ENCODE measurements at places on chromosomes 7 and 10.

DNA sequence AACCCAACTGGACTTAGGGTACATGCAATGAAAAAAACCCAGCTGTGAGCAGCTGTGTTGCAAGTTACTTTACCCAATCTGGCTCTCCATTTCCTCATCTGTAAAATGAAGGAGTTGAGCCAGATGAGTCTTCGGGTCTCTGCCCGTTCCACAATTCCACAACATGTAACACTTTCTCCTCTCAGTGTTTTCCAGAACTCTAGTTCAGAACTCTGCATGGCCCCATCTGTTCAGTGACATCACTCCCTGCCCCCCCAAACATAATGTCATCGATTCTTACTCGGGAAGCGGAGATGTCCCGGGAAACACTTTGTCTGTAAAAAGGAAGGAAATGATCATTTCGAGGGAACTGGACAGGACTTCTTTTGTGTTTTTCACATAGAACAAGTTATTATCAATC lies 2.5 kb downstream of the SH3PXD2A start:
- DNase-seq, result peak; percentile 71

- no peak for DNase-seq
Observed at GRCh38 chr10:27600930-27601329, 96.8 kb downstream of the RAB18 start.

- no peak for DNase-seq
Observed at GRCh38 chr7:157009778-157010587, 480 bp downstream of the MNX1 start.

GRCh38 chr7:134699021-134699818 lies 52.6 kb downstream of the BPGM start:
- DNase-seq, result no peak

- DNase-seq, result no peak
Observed at GRCh38 chr10:77415313-77415960, 222.2 kb downstream of the KCNMA1 start.

DNA sequence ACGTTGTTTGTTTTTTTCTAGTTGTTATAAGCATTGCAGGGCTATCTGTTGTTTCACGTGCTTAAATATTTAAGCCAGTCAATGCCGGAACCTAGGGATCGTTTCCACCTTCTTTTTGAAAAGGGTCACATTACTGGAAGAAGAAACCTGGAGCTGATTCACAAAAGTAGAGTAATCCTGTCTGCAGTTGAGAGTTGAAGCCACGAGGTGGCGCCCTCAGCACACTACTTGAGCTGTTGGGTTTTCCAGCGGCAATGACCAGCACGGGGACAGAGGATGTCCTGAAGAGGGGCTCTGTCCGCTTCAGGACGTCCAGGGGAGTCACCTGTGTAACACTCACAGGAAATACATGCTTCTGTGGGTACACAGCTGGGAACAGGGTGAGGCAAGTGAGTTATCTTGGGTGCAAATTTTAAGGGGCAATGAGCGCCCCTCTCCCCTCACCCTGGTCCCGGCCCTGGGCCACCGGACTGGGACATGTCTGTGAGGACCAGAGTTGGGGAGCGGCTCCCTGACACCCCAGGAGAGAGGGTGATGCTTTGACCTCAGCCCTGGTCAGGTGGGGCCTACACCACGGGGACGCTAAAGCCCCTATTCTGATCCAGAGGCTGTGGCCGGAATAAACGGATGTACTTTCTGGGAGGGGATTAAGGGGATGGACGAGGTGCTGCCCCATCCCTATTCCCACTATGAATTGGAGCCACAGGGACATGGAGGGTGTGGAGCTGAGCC lies 26.3 kb upstream of the WDFY4 start:
- peak; percentile 87 for DNase-seq

GRCh38 chr10:92238586-92239098 lies 52.2 kb downstream of the CPEB3 start:
- peak; percentile 44 for DNase-seq

- DNase-seq, result peak; percentile 54
Observed at GRCh38 chr10:103470761-103471653, 8.0 kb downstream of the CALHM3 start.

DNA sequence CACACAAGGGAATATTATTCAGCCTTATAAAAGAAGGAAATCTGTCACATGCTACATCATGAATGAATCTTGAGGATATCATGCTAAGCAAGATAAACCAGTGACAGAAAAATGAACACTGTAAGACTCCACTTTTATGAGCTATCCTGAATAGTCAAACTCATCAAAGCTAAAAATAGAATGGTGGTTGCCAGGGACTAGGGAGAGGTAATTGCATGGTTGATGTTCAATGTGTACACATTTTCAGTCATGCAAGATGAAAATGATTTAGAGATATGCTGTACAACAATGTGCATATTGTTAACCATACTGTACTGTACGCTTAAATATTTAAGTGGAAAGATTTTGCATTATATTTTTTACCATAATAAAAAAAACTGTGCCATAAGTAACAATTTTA lies 1349.1 kb downstream of the XPNPEP1 start:
- DNase-seq, result no peak

DNA sequence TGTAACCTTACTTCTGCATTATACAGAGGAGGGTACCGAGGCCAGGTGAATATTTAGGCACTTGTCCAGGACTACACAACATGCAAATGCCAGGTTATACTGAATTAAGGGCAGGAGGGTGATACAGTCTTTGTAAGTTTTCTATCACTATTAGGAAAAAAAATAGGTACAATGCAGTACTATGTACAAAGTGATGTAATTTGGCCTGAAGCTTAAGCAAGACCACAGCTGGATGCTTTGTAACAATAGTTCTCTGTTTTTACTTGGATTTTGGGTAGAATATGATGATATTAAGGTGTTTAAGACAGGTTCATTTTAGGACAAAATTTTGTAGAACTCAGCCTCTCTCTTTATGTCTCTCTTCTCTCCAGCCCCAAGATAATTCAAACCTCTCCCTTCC lies 2.8 kb upstream of the NXPH1 start:
- no peak for DNase-seq

DNA sequence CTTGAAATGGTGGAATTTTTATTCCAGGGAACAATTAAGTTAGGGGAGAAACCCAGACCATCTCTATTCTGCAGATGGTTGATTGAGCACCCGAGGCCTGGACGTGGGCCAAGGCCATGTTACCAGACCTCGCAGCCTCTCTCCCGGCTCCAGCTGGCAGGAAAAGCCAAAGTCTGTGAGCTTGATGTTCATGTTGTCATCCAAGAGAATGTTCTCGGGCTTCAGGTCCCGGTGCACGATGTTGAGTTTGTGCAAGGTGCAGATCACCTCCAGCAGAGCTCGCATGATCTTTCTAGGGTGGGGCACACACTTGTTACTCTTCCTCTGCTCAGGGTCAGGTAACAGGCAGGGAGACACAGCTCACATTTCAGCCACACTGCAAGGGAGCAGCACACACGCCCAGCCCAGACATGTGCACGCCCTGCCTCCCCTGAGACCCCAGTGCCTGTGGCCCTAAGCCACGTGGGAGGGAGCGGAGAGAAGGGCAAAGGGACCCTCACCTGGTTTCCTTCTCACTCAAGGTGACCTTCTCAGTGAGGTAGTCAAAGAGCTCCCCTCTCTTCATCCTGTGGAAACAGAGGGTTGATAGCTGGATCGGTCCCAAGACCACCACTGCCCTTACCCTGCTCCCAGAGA lies 9.5 kb downstream of the PHKG1 start:
- DNase-seq, result no peak

DNA sequence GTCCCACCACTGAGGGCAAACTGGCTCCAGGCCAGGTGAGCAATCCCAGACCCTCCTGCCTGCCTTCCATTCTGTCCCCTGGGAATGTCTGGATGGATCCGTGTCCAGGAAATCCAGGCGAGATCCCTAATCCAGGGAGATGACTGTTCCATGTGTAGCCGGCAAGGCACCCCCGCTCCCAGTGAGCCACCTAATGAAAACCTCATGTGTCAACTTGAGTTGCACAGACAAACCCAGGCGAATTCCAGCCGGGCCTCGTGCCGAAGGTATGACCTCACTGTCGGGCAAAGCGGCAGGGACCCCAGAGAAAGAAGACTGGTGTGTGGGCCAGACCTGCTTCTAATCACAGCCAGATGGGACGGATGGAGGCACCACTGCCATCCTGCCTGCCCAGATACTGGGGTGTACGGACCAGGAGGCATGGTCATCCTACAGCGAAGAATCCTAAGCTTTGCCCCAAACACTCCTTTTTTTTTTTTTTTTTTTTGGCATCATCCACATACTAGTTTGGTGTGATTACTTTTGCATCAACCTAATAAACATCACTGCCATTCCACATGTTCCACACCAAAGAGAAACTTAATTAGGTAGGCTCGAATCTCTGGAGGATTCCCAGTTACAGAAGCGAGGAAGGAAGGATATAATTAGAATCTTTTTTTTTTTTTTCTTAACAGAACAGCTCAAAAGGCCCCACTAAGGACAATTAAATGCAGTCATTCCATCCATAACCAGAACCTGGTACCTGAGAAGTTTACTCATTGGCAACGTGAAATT lies 313.1 kb downstream of the CALN1 start:
- no peak for DNase-seq

DNA sequence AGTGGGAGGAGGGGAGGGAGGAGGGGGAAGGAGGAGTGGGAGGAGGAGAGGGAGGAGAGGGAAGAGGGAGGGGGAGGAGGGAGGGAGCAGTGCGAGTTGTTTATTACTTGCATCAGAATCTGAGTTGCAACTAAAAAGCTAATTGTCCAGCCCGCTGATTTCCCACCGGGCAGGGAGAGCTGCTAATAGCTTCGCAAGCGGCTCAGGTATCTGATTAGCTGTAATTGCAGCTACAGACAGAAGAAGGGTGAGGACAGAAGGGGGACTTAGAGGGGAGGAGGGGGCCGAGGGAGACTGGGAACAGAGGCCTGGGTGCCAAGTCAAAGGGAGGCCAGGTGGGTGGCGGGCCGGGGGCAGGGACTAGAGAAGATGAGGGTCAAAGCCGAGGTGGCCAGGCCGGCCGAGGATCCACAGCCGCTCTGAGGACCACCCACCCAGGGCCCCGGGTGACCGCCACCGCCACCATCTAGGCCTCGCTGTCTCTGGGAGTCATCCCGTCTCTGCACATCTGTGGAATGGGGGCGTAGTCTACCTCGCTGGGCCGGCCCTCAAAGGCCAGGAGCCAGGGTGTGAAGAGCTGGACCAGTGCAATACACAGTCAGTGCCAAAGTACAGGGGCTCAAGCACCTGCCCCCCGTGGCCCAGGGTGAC lies 54.2 kb downstream of the MICALL2 start:
- no peak for DNase-seq

DNA sequence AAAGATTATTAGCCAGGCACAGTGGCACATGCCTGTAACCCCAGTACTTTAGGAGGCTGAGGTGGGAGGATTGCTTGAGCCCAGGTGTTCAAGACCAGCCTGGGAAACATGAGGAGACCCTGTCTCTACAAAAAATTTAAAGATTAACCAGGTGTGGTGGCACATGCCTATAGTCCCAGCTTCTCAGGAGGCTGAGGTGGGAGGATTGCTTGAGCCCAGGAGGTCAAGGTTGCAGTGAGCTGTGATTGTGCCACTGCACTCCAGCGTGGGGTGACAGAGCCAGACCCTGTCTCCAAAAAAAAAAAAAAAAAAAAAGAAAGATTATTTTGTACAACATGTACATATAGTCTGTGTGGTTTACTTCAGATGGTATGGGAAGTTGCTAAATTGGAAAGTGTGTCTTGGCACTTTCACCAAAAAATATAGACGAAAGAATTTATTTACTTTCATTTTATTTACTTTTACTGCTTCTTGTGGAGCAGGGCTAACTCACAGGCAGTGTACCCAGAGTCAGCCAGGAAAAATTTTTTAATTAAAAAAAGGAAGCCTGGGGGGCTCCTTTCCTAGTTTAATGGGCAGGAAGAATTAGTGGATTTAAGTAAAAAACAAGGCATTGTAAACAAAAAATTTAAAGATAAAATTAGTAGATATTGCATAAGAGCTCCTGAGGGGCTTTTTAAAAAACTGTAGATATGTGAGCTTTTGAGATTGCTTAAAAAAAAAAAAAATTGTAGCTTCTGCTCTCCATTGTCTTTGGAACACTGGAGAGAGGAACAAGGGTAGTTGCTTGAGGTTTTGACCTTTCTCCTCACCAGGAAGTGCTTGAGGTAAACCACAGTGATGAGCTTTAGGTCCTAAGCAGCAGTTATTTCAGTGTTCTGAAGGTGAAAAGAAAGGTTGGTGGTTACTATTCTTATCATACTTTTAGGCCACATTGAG lies 44.6 kb upstream of the VDAC2 start:
- DNase-seq, result peak; percentile 29

GRCh38 chr7:148670374-148670773 lies 28.3 kb upstream of the CUL1 start:
- no peak for DNase-seq

GRCh38 chr7:23473844-23474093 lies 3.5 kb upstream of the IGF2BP3 start:
- DNase-seq, result no peak

- DNase-seq, result no peak
Observed at GRCh38 chr10:44389150-44389549, 4.3 kb upstream of the CXCL12 start.

DNA sequence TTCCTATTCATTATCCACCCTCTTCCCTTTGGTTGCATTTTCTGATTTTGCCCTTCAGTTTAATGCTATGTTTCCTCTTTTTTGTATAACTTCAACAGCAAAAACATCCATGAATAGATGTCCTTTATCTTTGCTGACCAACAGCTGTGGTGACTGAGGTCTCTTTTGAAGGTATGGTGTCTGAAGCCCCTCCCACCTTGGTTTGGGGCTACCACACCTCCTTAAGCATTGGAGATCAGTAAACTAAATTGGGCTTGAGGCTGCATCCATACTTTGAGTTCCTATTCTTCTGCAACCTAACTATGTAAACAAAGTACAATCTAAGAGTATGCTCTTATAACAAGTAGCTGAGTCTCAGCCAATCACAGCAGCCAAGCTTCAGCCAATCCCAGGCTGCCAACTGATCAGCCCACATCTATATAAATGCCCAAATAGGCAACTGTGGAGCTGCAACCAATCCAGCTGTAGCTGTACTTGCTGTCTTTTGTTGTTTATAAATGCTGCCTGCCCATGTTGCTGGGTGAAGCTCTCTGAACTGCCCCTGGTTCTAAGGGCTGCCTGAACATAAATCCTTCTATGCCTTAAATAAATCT lies 69.4 kb upstream of the PDLIM1 start:
- no peak for DNase-seq

GRCh38 chr7:142381727-142382390 lies 124.0 kb upstream of the PRSS58 start:
- DNase-seq, result peak; percentile 67

DNA sequence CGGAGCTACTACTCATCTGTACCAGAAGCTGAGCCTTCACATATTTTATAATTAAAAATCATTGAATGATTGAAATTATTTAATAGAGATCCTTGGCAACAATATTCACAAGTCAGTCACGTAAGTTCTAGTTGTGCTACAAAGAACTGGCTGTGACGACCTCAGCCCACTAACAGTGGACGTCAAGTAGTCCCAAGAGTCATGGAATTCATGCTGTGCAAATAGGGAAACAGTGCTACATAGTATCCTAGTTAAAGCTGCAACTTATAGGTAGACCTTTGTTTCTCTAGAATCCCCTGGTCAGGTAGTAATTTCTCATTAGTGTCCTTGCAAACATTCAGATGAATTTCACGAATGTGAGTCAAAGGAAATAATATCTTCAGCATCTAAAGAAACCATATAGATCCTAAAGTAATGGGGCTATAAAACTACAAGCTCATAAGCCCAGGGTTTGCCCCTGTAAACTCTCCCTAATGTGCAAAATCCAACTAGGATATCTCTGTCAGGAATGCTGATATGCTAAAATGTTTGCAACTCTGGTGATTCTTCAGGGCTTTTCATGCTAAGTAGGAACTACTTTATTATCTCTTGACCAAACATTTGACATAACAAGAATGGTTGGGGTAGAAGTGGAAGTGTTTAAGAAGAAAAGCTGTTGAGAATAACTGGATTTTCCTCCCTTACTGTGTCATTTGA lies 31.2 kb downstream of the CFAP69 start:
- DNase-seq, result no peak

Data from suppressor macrophage treated with lipopolysaccharide for 1 hour (primary cell).